ENCODE measurements at places on chromosomes 1 and 21.

DNA sequence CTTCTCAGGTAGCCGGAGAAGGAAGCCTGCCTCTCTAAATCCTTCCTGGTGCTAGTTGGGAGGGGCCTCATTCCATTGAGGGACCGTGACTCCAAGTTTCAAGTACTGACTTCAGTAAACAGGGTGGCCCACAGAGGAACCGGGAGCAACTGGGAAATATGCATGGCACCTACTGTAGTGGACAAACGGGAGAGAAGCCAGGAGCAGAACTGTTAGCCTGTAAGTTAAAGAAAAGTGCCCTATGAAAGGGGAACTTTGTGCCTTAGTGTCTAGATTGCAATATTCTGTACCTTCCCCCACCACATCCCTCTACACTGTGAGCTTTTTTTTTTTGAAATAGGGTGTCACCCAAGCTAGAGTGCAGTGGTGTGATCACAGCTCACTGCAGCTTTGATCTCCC lies 33.2 kb upstream of the KANK4 start:
- DNase-seq: no peak

- DNase-seq: peak; percentile 40
Measured at GRCh38 chr1:68231627-68232288, 565 bp downstream of the WLS start.

- DNase-seq: no peak
Measured at GRCh38 chr1:213572912-213573647, 414.7 kb upstream of the PROX1 start.

DNA sequence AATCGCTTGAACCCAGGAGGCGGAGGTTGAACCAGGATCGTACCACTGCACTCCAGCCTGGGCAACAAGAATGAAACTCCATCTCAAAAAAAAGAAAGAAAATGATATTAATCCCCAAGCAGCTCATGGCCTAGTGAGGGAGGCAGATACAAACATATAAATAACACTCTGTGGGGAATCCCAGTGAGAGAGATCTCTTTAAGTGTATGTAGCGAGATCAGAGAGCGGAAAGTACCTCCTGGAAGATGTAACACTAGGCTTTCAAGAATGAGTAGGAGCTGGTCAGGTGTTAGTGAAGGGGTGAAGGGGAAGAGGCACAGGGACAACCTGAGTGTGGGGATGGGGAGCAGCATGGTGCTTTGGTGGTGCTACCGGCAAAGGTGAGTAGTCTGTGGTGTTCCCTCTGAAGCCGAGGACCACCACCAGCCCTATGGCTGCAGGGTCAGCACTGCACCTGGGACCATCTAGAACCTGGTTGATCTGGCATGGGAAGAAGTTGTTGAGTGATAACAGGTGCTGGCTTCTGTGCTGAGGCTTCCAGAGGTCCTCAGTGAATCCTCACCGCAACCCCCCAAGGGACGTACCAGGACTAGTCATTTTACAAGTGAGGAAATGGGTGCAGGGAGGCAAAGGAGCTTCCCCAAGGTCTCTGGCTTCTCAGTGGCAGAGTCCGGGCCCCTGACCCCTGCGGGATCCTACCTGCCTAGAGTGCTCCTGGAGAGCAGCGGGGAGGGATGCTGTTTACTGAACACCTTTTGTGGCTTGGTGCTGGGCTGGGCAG lies 367.6 kb upstream of the VAMP3 start:
- no peak for DNase-seq

GRCh38 chr1:160910170-160910750 lies 25.3 kb upstream of the ITLN1 start:
- DNase-seq: no peak

- DNase-seq: no peak
Measured at GRCh38 chr1:180255536-180256340, 25.7 kb downstream of the LHX4 start.

DNA sequence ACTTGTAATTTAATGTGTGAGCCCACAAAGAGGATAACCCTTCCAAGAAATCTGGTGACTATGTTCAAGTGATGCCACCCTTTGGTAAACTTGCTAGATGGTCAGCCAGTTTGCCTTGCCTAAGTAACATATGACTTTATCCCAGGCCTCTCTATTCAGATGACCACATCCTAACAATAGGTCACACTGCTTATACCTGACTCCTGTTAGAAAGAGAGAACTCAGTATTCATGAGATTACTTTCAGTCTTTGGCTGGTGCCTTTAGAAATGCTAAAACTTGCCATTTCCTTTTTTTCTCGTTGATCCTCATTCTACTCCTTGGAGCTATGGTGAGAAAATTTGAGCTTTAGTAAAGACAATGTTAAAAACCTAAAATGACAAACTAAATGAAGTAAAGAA lies 28.5 kb upstream of the SERBP1 start:
- DNase-seq: no peak

GRCh38 chr1:93995837-93996536 lies 86.8 kb upstream of the GCLM start:
- no peak for DNase-seq

DNA sequence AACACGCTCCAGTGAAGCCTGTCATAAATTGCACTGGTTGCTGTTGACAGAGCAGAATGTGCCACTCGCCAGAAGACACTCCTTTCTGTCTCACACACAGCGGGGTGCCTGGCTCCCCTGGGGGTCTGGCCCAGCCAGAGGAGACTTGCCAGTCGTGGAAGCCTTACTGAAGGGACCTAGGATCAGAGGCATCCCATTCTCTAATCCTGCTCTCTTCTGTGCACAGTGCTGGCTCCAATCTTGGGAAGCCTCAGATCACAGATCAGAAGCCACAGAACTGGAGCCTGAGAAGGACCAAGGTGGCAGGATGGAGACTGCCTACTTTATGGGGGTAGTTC lies 1.4 kb downstream of the SLC9A1 start:
- no peak for DNase-seq

- no peak for DNase-seq
Measured at GRCh38 chr21:46191686-46192575, 7.7 kb upstream of the SPATC1L start.
